ENCODE measurements at places on chromosomes 2 and 18. TPM values are rescaled to one million over a fixed set of nuclear protein-coding genes. Genes with fewer than 3 reads are reported as not detected.

The FAM124B gene
- 1.4 TPM for polyA plus RNA-seq

The SH2D6 gene
- polyA plus RNA-seq: 0.55 TPM

The GRB14 gene
- 0.41 TPM for polyA plus RNA-seq

The TRIM43 gene
- 1.5 TPM for polyA plus RNA-seq

The UGT1A8 gene
- polyA plus RNA-seq: 2.6 TPM

The SMCHD1 gene
- 26.6 TPM for polyA plus RNA-seq

The KCTD18 gene
- 19.2 TPM for polyA plus RNA-seq

The SP9 gene
- 0.07 TPM for polyA plus RNA-seq

The ZNF513 gene
- polyA plus RNA-seq: 30.7 TPM

The REG1B gene
- 0.68 TPM for polyA plus RNA-seq

The KRTCAP3 gene
- 13.9 TPM for polyA plus RNA-seq

The FHOD3 gene
- 4.1 TPM for polyA plus RNA-seq

The TMEM17 gene
- 1.9 TPM for polyA plus RNA-seq

The PDE1A gene
- polyA plus RNA-seq: 13.0 TPM

The KCNG2 gene
- polyA plus RNA-seq: 0.14 TPM

The MYCN gene
- 1.8 TPM for polyA plus RNA-seq

The CNOT9 gene
- 25.6 TPM for polyA plus RNA-seq

The RAB6C gene
- polyA plus RNA-seq: 0.05 TPM

The C2orf78 gene
- polyA plus RNA-seq: 0.02 TPM

The SULT1C4 gene
- polyA plus RNA-seq: 8.1 TPM

The GAL3ST2 gene
- 0.02 TPM for polyA plus RNA-seq

The NT5C1B gene
- not detected for polyA plus RNA-seq

The BMP10 gene
- polyA plus RNA-seq: 0.02 TPM

The ADGRF3 gene
- polyA plus RNA-seq: 0.39 TPM

The OR6B2 gene
- polyA plus RNA-seq: not detected

The LTBP1 gene
- polyA plus RNA-seq: 13.3 TPM

The PLEK gene
- 35.3 TPM for polyA plus RNA-seq

The PLCL1 gene
- polyA plus RNA-seq: 7.8 TPM

The TTN gene
- 1.1 TPM for polyA plus RNA-seq

The TXNDC2 gene
- polyA plus RNA-seq: 0.02 TPM

The LINC00305 gene
- polyA plus RNA-seq: 0.05 TPM

The CDCA7 gene
- polyA plus RNA-seq: 44.7 TPM

The RFTN2 gene
- polyA plus RNA-seq: 0.73 TPM

The GPATCH11 gene
- polyA plus RNA-seq: 7.3 TPM

The CERKL gene
- 2.4 TPM for polyA plus RNA-seq

The TMEM182 gene
- polyA plus RNA-seq: 2.6 TPM

The HTR2B gene
- polyA plus RNA-seq: 0.84 TPM

The CHST9 gene
- polyA plus RNA-seq: 0.87 TPM

The MARCO gene
- 31.0 TPM for polyA plus RNA-seq

The OTOS gene
- 2.4 TPM for polyA plus RNA-seq

The GPBAR1 gene
- polyA plus RNA-seq: 1.0 TPM

The KCNE4 gene
- 2.1 TPM for polyA plus RNA-seq

The REEP1 gene
- 1.3 TPM for polyA plus RNA-seq

The SFT2D3 gene
- polyA plus RNA-seq: 8.8 TPM

The RIT2 gene
- 0.16 TPM for polyA plus RNA-seq

The PAIP2B gene
- 2.2 TPM for polyA plus RNA-seq

The ASB18 gene
- under 0.01 TPM for polyA plus RNA-seq

The UGT1A4 gene
- 0.34 TPM for polyA plus RNA-seq

The LYPD1 gene
- polyA plus RNA-seq: 14.2 TPM

The AQP12B gene
- polyA plus RNA-seq: 0.11 TPM

The HAT1 gene
- polyA plus RNA-seq: 53.2 TPM

The GALNT5 gene
- 0.71 TPM for polyA plus RNA-seq

The VSNL1 gene
- polyA plus RNA-seq: 1.4 TPM

The ALPI gene
- 0.34 TPM for polyA plus RNA-seq

The ZNF407 gene
- polyA plus RNA-seq: 5.1 TPM

The HMSD gene
- polyA plus RNA-seq: 1.6 TPM
